ENCODE measurements at places on chromosomes 3 and 15.

DNA sequence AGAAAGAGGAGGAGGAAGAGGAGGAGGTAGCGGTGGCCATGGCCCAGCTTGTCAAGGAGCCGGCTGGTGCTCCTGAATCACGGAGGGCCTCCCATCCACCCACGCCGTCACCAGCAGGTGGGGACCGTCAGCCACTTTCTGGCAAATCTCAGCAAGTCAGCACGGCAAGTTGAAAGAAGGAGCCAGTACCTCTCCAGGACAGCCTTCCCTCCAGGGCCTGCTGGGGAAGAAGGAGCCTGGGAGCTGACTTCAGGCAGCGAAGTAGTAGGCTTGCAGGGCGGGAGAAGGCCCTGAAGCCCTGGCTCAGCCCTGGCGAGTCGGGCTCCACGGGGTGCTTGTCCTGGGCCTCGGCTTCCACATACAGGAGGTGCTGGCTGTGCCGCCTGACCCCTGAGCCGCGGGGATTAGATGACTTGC is 99.2 kb upstream of the TRPM1 start:
- DNase-seq: peak; percentile 42

DNA sequence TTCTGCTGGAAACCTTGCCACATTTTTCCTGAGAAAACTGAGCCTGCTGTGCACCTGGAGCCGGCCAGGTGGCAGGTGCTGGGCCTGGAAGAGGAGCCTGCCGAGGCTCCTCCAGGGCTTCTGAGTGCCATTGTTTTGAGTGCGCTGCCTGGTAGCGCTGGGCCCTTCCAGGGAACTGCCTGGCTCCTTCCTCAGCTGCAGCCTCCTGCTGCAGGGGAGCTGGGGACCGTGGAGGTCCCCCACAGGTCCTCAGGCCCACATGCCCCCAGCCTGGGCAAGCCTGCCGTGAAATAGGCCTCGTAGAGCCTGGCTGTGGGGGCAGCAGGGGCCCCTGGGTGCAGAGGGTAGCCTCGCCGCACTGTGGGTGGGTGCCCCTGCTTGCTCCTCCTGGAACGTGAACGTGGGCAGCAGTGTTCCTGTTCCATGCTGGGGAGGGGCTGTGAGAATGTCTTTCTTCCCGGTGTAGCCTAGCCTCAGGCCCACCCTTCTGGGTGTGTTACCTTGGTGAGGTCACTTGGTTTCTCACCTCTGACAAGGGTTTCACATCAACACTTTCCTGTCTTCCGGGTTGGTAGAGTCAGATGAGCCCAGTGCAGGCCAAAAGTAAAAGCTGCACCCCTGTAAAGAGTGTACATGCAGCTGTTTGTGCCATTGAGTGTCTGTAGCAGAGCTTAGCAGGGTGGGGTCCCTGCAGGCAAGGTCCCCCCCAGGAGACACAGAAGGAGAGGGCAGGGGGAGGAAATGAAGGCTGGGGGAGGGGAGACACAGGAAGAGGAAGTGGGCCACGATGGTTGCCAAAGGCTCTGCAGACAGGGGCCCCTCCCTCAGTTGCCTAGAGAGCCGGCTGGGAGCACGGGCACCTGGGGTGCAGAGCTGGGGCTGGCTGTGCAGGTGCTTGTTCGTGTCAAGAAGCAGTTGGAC is 34.5 kb downstream of the KLF13 start:
- no peak for DNase-seq

DNA sequence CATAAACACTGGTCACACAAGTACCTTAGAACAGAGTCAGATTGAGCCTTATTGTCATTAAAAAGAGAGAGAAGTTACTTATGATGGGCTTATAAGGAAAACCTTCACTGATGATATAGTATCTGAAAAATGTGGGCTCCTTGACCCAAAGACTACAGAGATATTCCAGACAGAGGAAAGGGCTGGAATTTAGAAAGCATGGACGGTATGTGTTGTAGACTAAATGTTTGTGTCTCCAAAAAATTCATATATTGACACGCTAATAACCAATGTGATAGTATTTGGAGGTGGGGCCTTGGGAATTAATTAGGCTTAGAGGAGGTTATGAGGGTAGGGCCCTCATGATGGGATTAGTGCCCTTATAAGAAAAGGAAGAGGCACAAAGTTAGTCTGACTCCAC is 61.0 kb upstream of the DAZL start:
- DNase-seq: peak; percentile 7

GRCh38 chr3:52934630-52935530 is 37.5 kb upstream of the STIMATE start:
- peak; percentile 63 for DNase-seq
